Activated CD4-positive, CD25-positive, alpha-beta regulatory T cell (primary cell): ENCODE measurements at places on chromosomes 7 and 10.

- no peak for DNase-seq
Observed at GRCh38 chr7:143399151-143399550, 9.5 kb downstream of the EPHA1 start.

GRCh38 chr7:77157446-77157845, 35.0 kb downstream of the CCDC146 start:
- DNase-seq, result no peak

DNA sequence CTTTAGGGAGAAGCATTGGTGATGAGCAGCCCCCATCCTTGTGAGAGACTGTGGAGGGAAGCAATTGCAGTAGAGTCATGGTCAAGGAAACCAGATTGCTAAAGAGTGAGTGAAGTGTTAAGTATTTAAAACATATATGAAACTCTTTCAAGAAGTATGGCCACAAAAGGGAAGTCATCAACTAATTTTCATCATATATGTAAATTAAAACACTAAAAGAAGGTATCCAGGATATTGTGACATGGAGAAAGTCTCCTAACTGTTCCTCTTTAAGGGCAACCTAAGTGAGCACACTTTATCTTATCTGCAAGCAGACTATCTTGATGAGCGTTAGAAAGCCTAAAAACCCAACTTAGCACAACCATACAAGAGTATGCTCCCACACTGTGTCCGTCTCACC, 69.7 kb downstream of the CD36 start:
- no peak for DNase-seq

GRCh38 chr10:43707770-43708169, 59.1 kb upstream of the ZNF32 start:
- no peak for DNase-seq

DNA sequence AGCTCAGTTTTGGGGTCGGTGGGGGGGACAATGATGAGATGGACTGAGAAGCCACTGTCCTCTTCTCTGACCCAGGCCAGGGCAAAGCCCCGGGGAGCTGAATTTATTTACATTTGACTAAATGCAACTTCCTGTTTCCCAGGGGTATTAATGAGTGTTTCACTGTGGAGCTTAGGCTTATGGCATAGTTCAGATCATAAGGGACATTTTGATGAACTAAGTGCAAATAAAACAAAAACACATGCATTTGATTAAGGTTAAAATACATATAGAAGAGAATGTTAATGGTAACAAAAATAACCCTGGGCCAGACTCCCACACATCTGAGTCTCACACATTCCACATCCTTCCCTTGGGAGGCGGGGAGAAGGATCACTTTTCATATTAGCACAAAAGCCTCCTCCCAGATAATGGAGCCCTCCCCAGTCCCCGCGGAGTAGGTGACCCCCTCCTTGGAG, 320.6 kb downstream of the FRMD4A start:
- DNase-seq, result no peak

DNA sequence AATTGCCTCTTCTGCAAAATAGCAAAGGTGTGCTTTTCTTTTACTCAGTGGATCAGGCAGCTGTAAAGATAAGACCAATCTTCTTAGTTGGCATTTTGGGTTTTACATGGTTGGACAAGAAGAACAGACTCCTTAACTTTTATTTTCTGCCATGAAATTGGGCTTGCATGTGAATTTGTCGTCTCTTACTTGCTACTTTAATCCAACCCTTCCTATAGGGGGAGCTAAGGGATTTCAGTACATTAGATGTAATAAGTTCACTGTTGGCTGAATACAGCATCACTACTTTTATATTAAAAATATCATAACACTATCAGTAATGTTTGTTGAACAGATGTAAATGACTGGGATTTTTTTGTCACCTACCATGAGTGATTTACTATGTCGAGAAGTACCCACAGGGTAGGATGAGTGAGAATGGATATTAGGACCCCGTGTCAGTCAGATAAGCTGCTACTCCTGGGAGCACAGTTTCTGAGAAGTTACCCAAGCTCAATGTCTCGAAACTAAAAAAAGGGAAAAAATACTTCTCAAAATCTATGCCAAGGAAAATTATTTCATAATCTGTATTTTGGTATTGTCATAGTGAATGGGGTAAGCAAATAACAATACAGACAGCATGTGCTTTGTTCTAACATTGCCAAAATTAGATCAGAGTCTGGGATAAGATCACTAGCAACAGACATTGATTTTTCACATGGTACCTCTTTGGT, 127.4 kb upstream of the AGR3 start:
- DNase-seq, result no peak

- no peak for DNase-seq
Observed at GRCh38 chr7:3710122-3710521, 409.1 kb downstream of the SDK1 start.

DNA sequence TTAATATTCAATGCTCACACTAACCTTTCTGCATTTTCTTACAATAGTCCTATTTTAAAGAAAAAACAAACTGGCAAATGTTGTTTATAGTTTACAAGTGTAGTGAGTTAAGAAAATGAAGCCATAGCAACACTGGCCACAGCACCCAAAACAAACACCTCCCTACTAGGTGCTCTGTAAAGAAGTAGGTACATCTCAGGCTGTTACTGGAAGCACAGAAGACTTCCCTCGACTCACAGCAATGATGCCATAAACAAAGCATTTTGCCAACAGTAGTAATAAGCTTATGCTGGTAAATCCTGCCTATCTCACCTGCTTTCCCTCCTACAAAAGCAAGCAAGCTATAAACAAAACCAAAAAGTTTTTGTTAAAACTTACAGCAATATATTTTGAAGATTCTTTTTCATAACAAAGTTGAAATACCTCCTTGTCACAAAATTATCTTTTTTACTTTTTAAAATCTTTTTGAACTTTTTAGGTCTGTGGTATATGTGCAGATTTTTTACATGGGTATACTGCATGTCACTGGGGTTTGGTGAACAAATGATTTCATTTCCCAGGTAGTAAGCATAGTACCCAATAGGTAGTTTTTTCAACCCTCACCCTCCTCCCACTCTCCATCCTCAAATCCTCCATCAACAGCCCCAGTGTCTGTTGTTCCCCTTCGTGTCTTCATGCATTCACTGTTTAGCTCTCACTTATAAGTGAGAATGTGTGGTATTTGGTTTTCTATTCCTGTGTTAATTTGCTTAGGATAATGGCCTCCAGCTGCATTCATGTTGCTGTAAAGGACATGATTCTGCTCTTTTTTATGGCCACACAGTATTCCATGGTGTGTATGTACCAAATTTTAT, 28.4 kb downstream of the COA1 start:
- no peak for DNase-seq

- no peak for DNase-seq
Observed at GRCh38 chr10:17576768-17577167, 40.4 kb downstream of the HACD1 start.
